ENCODE measurements at places on chromosomes 12 and 14. TPM values are rescaled to one million over a fixed set of nuclear protein-coding genes. Genes with fewer than 3 reads are reported as not detected.

The PGAM5 gene
- 107 TPM for total RNA-seq

The CACNA2D4 gene
- total RNA-seq: 6.1 TPM

The KSR2 gene
- total RNA-seq: 0.08 TPM

The JDP2 gene
- 2.0 TPM for total RNA-seq

The STAC3 gene
- total RNA-seq: 4.2 TPM

DNA sequence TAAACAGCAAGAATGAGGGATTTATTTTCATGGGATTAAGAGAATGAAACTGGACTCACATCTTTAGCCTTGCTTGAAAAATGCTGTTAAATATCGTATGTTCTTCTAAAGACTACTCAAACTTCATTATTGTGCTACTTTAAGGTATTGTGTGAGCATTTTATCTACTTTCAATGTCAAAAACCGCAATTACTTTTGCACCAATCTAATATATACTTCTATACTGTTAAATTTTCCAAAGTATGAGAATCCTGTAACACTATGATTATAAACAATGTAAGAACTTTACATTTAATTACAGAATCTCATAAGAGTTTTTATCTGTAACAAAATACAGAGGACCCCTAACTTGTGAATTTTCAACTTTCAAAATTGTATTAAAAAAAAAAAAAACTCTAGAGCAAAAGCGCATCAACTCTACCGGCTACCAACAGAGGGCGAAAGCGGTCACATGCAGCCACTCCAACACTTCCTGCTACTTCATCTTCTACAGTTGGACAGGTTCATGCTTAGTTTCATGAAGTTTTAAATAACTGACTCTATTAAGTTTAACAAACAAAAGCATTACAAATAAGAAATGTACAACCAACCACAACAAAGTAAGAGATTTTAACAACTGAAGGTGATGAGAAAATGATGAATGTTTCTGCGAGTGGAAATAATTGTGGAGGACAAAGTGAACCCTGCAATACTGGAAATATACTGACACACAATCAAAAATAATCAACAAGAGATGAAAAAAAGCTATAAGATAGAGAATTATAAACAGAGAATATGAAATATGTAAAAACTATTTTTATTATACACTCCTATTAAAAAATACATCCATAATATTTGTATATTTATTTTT, 210.9 kb downstream of the MED13L start:
- H3K27ac ChIP-seq: no peak overlapping the region
- H3K27me3 ChIP-seq: no peaks in the 10 kb centered on the region
- H3K36me3 ChIP-seq: no peaks in the 10 kb centered on the region
- peaks cover 17% of the 10 kb centered on the region for H3K4me1 ChIP-seq

DNA sequence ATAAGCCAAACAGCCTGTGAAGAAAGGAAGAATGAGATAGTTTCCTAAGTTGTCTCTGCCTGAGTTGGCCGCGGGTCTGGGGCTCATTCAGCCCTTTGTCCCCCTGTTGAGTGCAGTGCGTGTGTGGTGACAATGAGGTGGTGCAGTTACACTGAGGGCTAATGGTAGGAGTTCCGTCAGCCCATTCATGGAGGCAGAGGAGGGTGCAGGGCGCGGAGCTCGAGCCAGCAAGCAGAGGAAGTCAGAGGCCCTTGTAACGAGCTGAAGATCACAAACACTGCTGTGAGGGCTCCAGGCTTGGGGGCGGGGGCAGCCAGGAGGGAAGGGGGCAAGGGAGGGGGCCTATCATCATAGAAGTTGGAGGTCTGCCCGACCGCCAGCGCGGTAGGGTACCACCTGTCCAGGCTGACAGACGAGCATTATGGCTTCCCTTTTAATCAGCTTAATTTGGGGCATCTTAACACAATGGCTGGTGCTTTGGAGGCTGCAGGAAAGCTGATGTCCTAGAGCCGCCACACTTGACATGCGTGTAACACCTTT, 20.5 kb downstream of the CCND2 start:
- no peak for DNase-seq
- no peaks in the 10 kb centered on the region for H3K27me3 ChIP-seq
- H3K4me3 ChIP-seq: peak overlapping the region; percentile 70
- peaks cover 65% of the 10 kb centered on the region for H3K36me3 ChIP-seq
- peak overlapping the region; percentile 96 for H3K27ac ChIP-seq

- peaks cover 3% of the 10 kb centered on the region for H3K36me3 ChIP-seq
- no peak overlapping the region for H3K4me3 ChIP-seq
These were observed 214.3 kb downstream of the EFCAB11 start for GRCh38 chr14:89740241-89740640.

DNA sequence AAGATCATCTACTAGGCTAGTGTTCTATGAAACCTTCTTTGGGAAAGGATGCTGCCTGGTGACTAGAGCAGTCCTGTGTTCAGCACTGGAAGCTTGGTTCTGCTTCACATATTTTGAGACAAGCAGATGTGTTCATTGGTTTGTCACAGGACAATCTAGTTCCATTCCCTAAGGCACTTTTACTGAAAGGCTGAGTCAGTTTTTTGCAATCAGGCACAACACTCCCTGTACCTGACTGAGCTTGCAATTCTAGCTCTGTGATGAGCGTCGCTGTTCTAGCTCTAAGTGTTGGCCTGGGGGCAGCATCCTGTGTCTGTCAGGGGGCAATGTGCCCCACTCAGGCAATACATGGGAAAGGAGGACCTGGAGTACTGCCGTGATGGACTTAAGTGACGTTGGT, 144.4 kb downstream of the CAND1 start:
- H3K36me3 ChIP-seq: no peaks in the 10 kb centered on the region
- DNase-seq: no peak
- peaks cover 2% of the 10 kb centered on the region for H3K27me3 ChIP-seq
- H3K4me3 ChIP-seq: no peak overlapping the region
- no peak overlapping the region for H3K27ac ChIP-seq

DNA sequence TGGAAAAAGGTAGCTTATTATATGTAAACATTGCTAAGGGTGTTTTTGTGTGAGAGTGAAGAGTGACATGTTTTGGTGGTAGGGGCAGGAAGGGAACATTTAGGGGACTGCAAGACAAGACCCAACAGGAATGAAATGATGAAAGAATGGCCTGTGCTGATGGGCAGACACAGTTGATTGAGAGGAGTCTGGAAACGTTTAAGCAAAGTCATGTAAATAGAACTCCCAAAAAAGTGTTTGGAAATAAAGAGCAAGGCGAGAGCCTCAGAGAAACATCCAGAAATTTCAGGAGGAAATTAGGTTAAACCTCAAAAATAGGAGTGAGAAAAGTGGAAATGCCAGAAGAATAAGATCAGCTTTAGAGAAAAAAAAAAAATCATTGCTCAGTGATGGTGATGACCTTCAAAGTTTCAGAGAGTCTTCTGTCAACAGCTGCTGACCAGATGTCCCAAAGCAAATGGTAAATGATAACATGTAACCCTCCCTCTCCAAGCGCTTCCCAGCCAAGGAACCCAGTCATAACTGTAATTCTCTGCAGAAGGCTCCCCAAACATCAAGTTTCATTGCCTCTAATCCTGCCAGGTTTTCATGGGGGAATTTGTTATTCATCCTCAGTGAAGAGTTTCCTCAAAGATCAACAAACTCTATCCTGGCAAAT, 223.2 kb upstream of the FAR2 start:
- no peaks in the 10 kb centered on the region for H3K36me3 ChIP-seq
- DNase-seq: no peak
- H3K4me1 ChIP-seq: no peaks in the 10 kb centered on the region
- H3K4me3 ChIP-seq: no peak overlapping the region
- no peaks in the 10 kb centered on the region for H3K27me3 ChIP-seq

GRCh38 chr14:23653051-23653450, 16.9 kb downstream of the DHRS2 start:
- H3K27ac ChIP-seq: no peak overlapping the region
- H3K4me3 ChIP-seq: no peak overlapping the region
- H3K4me1 ChIP-seq: no peaks in the 10 kb centered on the region
- H3K27me3 ChIP-seq: peaks cover 1% of the 10 kb centered on the region

Measured in activated T-helper 1 cell treated with anti-CD3 and anti-CD28 coated beads, Interleukin-12 subunit alpha, Interleukin-12 subunit beta, Interleukin-2, Interleukin-4 antibody, amounts not matched to agents 30 ng/mL and 10 ng/mL and 1 ng/mL, durations not matched to agents 14 hours and 24 hours and 36 hours (primary cell).